ENCODE measurements at places on chromosomes 11 and 22.

- DNase-seq, result no peak
Observed at GRCh38 chr22:30159561-30160353, 79.5 kb downstream of the HORMAD2 start.

DNA sequence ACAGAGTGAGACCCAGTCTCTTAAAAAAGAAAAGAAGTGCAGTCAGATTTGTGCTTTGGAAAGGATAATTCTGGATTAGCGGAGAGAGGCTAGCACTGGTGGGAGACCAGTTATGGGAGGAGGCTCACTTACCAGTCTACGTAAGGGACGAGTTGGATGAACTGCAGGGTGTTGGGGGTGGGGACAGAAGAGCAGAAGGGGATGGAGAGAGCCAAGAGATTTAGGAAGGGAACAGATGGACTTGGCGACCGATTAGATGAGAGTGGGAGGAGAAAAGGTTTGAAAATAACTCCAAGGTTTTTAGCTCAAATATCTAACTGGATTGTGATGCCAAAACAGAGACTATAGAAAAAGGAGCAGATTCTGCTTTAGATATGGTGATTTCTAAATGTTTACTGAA, 81.4 kb downstream of the SFI1 start:
- no peak for DNase-seq

GRCh38 chr11:111370902-111371578, 8.0 kb downstream of the POU2AF1 start:
- peak; percentile 69 for DNase-seq

DNA sequence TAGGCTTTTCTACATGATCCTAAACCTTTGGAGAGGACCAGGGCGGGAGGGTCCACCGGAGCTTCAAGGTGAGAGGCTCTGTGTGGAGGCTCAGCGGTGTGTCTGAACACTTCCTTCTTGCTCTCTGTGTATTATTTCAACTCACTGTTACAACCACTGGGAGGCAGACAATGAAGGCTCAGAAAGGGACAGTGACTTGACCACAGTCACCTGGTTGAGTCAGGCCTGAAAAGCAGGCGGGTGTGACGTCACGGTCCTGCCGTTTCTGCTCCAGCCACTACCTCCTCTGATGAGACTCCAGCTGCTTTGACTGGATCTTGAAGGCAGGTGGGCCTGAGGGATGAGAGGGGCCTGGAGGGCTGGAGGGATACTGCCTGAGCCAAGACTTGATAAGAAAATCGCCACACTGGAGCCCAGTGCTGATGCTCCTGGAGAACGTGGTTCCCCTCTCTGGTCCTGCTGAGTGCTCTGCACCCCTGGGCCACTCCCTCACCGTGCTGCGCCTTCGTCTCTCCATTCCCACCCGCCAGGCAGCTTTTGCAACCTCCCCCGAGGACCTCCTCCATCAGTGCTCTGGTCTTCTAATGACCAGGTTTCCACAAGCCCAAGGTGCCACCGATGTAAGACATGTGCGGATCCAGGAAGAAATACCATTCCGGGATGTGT, 27.9 kb downstream of the KCNC1 start:
- no peak for DNase-seq

DNA sequence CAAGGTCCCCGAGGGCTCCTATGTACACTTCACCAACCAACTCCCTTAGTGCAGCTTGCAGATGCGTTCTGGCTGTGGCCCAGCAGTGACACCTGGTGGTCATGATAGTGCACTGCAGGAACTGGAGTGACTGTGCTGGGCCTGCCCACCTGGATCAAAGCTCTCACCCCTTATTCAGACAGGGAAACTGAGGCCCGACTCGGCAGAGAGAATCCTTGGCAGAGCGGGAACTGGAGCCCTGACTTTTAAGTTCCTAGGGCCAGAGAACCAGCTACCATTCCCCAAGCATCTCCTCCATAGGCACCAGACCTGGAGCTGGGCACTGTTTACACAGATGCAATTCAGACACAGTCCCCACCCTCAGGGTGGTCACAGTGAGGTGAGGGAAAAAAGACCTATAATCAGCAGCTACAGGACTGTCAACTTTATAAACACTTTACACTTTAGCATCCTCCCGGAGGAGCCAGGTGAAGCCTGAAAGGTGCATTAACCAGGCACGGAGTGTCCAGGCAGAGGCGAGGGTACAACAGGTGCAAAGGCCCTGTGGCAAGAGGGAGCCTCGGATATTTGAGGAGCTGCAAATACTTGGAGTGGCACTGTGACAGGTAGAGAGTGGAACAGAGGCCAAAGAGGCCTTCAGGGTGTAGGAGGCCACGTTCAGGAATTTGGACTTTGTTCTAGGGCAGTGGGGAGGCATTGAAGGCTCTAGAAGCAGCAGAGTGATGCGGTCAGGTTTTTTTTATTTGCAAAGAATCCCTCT, 22.0 kb downstream of the RHBDD3 start:
- peak; percentile 76 for DNase-seq

DNA sequence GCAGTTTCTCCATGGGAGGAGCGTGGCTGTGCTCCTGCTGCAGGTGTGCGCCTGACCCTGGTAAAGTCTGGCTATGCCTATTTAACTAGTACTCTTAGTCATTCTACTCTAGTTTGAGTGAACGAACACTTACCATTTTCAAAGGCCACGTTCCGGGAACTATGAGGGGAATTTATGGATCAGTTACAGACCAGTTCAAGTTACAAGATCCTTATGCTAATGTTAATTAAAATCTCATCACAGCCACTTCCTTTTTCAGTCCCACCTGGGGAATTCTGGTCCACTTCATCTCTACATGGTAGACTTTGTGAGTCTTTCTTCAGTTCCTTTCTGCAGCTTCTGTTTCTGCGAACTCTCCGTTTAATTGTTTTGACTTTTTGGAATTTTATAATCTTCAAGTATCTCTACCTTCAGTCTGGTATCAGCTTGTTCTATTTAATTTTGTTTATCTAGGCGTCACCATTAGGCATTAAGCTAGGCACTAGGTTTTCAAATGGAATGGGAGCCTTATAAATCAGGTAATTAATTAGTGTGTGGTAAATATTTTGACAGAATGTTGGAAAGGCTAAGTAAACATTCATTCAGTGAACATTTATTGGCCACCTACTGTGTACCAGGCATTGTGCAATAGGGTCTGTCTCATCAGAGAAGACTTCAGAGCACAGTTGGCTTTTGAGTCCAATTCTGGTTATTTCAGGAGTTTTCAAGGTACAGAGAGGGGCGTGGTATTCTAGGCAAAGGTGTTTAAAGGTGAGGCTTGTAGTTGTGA, 78.9 kb downstream of the GRK3 start:
- no peak for DNase-seq

DNA sequence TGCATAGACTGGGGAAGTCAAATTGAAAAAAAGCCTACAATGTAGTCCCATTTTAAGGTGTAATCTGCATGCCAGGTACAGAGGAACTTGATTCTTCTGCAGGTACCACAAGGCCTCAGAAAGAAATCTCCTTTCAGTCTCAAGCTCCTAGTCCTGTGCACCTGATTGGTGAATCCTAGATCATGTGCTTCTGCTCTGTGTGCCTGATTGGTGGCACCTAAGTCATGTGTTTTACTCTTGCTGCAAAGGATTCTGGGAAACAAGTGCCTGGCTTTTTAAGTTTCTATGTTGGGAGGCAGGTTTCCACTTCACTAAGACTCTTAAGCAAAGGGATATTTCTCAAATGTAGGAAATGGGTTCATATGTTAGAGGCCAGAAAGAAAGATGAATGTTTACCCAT, 29.1 kb downstream of the INSC start:
- DNase-seq, result no peak

GRCh38 chr22:18156878-18157713, 7.1 kb downstream of the USP18 start:
- DNase-seq, result peak; percentile 76

- no peak for DNase-seq
Observed at GRCh38 chr11:12691473-12691872, 17.3 kb downstream of the TEAD1 start.

- DNase-seq, result no peak
Observed at GRCh38 chr22:20213833-20214708, 54.0 kb downstream of the RTN4R start.

DNA sequence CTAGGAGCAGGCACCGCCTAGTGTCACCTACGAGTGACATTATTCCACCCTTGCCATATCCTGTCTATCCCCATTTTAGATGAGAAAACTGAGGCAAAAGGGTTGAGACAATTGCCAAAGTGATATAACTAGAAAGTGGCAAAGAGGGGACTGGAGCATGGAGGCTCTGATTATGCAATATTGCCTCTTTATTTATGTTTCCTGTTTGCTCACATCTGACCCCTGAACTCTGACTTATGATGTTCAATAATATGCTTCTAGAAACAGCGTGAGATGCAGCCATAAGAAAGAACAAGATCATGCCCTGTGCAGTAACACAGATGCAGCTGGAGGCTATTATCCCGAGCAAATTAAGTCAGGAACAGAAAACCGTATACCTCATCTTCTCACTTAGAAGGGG, 7.7 kb downstream of the ELF5 start:
- no peak for DNase-seq

DNA sequence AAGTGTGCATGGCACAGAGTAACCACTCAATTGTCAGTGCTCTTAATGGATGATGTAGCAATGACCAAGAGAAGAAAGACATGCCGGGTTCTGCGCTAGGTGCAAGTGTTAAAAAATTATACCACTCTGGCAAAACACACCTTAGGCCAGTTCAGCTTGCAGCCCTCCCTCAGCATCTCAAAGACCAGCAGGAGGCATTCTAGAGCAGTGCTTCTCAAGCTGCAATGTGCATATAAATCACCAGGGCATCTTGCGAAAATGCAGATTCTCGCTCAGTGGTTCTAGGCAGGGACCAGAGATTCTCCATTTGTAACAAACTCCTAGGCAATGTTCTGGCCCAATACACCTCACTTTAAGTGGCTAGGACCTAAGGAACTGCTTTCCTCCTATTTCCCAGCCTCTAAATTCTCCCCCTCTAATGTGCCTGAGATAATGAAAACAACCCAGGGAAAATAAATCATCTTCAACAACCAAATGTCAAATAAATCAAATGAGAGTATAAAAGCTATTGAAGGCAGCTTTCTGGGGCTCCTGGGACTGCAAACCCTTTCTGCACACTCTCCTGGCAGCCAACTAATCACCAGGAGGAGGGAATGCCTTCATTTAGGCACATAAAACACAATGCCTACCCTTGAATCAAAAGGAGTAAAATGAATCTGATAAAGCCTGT, 337.2 kb upstream of the API5 start:
- DNase-seq, result no peak
